Activated CD4-positive, alpha-beta T cell treated with anti-CD3 and anti-CD28 coated beads, Interleukin-2, amount 10 ng/mL, durations not matched to agents 24 days and 14 days (primary cell): ENCODE measurements at places on chromosomes 2 and 18. TPM values are rescaled to one million over a fixed set of nuclear protein-coding genes. Genes with fewer than 3 reads are reported as not detected.

The ANKRD36C gene
- 55.6 and 59.7 TPM in 2 replicates for total RNA-seq

The RBFA gene
- 46.0 and 49.9 TPM in 2 replicates for total RNA-seq

DNA sequence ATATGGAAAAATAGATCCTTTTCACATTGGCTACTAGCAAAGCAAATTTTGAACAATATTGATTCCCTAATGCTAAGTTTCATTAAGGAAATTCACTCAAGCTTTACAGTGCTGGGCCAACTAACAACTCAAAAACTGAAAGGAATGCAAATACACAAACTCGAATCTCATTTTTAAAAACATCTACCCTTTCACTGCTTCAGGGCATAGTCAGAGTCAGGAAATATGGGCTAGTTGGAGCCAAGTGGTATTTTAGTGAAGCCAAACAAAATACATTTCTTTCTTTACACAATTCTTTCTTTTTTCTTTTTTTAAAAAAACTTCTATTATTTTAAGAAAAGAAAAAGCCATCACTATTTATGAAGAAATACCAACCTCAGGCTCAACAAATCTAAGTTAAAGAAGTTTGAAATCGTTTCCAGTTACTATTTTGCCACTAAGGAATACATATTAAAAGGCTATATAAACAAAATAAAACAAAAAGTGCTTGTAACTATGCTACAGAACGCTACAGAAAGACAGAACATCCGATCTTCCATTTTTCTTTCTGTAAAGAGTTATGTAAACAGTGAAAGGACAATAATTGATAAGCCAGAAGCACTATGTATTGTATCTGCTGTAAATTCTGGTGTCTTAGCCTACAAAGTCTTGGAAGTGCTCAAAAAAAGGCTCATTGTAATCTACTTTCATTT is 113.6 kb upstream of the STK17B start:
- no peak for DNase-seq

The SLC5A7 gene
- total RNA-seq: not detected in 2 replicates

The PSMA8 gene
- total RNA-seq: 0.80 and 0.93 TPM in 2 replicates

The RBKS gene
- 1.3 and 1.4 TPM in 2 replicates for total RNA-seq

DNA sequence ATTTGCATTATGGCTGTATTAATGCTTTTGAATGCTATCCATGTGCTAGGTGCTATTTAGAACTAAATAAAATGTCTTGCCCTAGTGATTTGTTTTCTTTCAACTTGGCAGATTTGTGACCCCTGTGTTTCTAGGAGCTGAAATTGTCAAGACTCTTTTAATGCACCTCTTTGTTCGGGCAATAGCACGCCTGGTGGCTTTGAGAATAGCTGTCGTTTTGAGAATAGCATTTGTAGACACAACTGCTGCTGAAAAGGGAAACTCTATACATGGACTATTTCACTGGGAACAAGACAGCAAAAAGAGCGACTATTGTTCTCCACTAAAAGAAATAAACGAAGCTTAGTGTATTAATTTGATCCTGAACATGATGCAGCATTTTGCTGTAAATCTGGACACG is 352.1 kb upstream of the ZNF521 start:
- DNase-seq: no peak

DNA sequence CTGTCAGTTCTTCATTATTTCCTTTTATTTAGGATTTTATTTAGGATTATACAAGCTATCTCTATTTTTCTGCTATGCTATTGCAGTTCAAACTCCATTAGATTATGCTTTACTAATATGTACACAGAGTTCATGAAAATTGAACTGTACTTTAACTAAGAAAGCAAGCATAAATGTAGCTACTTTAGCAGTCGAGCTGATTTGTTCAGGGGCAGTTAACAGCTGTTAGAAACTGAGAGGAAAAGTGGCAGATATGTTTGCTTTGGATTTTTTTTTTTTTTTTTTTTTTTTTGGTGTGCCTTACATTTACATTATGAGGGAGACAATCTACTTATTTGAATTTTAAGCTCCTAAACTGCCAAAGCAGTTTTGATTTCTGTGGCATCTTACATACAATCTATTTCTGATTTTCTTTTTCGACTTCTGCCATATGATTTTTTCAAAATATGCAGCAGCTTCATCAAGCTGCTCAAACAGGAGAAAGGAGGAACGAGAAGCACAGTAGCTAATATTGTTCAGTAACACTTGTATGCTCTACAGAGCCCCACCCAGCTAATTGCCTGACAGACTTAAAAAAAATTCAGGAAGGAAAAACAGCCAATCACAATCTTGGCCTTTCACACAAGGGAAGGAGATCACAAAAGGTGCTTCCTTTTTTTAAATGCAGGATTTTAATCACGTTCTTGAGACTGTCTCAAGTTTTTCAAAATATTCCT is 233.4 kb upstream of the SIX3 start:
- no peak for DNase-seq

DNA sequence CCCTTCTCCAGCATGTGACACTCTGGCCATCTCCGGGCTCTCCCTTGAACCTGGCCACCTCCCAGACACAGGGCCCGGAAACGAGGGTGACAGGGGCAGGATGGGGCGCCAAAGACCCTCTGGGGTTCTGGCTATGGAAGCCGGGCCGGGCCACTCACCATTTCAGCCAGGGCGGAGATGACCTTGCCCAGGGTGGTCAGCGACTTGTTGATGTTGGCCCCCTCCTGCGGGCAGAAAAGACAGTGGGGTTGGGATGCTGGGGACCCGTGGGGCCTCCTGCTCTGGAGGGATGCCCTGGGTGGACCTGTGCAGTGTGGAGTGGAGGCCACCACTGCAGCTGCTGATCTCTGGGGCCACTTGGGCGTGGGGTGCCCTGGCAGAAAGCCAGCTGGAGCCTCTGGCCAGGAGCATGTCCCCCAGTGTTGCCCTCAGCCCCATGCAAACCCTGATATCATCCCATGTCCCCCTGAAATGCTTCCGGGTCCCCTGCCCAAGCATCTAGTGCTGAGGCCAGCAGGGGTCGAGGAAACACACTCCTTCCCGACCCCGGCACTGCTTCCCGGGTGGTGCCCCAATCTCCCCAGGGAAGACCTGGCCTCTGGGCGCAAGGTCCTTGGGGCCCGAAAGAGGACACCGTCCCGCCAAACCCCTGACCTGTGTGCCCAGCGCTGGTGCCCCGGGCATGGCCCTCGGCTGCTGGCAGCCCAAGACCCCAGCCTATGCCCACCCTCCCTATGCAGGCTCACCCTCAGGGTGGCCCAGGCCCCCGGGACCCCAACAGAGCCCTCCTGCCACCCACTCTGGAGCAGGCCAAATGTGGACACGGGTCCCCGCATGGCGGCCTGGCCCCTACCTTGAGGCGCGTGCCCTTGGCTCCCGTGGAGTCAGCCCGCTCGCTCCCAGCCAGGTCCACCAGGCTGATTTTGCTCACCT is 36.9 kb downstream of the KIF1A start:
- no peak for DNase-seq

DNA sequence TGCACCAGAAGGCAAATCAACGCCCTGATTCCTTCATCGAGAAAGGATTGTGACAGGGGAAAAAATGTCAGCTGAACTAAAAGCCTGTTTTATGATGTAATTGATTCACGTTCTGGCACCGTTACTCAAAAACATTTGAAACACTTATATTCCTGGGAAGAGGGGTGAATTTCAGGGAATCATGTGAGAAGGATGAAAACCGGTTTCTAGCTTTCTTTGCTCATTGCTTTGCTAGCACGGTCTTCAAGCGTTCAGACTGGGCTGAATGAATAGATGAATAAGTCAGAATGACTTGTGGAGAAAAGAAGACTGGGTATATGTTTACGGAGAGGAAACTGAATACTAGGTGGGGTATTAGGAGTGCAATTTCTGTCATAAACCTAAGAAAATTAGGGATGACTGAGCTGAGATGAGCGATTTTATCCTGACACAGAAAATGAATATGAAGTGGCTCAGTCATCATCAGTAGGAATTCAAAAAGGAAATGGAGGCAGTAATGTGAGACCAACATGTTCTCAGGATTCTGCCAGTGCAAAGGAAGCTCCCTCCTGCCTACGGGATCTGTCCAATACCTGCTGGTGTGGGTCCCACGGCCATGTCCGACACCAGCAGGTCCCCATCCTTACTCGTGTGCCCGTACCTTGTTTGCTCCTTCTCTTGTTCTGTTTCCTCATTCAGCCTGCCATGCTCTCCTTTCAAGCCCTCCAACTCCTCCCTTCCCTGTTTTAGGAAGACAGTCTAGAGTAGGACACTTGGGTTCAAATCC is 124.7 kb upstream of the ARL5A start:
- no peak for DNase-seq

GRCh38 chr18:42326752-42327151 is 371.7 kb downstream of the PIK3C3 start:
- DNase-seq: no peak

DNA sequence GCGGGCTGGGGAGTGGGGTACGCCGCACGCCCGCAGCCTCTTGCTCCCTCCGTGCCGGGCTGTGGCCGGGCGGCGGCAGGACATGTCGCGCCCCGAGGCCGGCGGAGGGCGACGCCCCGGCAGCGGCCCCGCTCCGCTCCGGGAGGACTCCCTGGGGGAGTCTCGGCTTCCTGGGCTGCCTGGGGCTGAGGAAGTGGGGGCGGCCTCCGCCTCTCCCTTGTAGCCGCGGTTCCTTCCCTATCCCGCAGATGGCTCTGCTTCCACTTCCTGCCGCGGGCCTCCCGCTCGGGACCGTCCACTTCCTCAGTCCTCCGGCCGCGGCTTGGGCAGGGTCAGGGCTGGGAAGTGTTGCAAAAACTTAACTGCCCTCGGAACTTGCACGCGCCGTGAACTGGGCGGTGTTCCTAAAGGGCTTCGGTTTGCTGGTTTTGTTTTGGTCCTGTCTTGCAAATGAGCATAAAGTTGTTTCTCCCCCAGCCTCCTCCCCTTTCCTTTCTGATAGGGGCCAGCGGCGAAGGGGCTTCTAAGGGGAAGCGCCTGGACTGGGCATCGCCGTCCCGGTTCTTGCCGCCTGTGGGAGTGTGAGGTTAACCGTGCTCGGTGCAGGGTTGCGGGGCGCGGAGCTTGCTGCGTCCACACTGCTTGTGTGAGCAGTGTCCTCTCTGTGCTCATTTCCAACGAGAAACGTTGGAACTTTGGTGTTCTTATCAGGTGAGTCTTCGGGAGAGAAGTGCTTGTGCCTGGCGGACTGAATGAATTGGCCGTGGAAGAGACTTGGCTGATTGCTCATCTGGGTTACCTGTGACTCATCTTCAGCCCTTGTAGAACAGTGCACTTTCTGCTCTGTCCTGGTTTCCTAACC is 600 bp downstream of the RALB start:
- peak; percentile 80 for DNase-seq

The SLC23A3 gene
- 1.8 and 2.3 TPM in 2 replicates for total RNA-seq

- no peak for DNase-seq
These were observed 136.7 kb downstream of the DDX1 start for GRCh38 chr2:15728245-15728938.

DNA sequence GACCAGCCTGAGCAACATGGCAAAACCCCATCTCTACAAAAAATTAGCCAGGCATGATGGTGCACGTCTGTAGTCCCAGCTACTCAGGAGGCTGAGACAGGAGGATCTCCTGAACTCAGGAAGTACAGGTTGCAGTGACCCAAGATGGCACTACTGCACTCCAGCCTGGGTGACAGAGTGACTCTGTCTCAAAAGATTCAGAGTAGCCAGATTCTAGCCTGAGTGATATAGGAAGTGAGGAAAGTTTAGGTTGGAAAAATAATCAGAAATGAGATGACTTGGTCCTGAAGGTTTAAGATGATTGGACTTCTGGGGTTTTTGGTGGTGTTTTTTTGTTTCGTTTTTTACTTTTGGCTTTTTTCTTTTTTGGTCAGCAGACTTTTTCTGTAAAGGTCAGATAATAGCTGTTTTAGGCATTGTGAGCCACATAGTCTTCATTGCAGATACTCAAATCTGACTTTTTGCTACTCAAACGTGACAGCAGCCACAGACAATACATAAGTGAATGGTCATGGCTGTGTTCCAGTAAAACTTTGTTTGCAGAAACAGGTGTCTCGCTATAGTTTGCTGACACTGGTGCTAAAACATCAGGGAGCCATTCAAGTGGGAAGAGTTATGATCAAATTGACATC is 104.1 kb upstream of the UBXN4 start:
- no peak for DNase-seq

The REG1B gene
- not detected in 2 replicates for total RNA-seq

DNA sequence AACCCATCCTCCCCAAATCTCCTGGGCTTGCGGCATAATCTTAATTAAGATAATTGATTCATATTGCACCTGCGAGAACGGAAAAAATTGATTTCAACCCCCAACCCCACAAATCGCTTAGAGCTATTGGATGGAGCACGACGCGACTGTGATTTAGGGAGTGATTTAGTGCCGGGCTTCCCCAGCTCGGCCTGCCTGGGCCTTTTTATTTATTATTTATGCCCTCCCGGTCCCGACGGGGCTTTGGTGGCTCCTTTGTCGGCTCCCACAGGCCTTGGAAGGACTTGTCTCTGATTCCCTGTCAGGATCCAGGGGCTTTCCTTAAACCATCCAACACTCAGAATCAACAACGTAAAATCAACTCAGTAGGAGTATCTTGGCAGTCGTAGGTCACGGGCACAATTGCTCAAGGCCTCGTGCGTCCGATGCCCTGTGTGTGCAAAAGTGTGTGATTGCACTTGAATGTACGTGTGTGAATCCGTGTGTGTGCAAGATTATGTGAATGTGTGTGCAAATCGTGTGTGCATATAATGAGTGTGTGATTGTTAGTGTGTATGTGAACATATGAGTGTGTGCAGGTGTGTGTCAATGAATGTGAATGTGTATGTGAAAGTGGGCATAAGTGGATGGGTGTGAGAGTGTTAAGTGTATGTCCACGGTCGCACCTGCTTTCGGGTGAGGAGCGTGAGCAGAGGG is 4.3 kb upstream of the NEUROD1 start:
- no peak for DNase-seq
